Astrocyte of the spinal cord (primary cell): ENCODE measurements at places on chromosomes 2 and 18.
A peak's percentile ranks its signal among the peaks of the same experiment; 100 is the strongest.

GRCh38 chr2:133425612-133426011 is 142.7 kb downstream of the NCKAP5 start:
- DNase-seq, result no peak

- peak; percentile 81 for DNase-seq
Measured at GRCh38 chr2:190088917-190089316, 26.4 kb upstream of the MSTN start.

DNA sequence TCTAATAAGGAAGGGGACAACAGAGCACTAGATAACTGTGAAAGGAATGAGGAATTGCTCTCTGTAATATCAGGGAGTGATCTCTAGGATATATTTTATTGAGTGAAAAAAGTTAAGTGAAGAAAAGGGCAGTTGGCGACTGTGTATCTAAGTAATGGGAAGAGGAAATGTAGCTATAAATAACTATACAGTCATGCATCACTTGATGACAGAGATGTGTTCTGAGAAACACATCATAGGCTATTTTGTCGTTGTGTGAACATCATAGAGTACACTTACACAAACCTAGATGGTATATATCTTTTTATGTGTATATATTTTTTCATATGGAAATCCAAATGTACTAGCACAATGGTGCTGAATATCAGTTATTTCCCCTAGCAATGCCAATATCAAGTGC is 329.3 kb downstream of the TXNL1 start:
- no peak for DNase-seq

GRCh38 chr2:229350883-229351282 is 79.8 kb upstream of the PID1 start:
- DNase-seq, result no peak

DNA sequence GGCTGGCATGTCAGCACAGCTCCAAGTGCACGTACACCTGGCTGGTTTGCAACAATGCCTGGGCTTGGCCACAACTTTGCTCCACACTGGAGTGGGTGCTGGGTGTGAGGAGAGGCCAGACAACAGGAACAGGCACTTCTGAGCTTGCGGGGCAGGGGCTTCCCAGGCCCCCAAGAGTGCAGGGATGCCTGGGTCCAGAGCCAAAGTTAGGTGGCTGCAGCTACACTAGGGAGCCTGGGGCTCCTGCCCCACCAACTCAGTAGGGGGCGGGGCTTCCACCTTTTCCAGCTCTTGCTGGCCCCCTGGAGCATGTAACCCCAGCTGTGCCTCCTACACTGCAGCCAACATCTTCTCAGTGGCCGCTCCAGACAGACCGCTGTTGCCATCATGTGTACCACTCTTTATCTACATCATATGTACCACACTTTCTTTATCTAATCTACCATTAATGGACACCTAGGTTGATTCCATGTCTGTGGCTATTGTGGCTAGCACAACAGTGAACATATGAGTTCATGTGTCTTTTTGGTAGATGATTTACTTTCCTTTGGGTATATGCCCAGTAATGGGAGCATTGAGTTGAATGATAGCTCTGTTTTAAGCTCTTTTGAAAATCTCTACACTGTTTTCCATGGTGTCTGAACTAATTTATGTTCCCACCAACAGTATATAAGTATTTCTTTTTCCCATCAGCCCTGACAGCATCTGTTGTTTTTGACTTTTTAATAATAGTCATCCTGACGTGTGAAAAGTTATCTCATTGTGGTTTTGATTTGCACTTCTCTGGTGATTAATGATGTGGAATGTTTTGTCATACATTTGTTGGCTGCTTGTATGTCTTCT is 87.9 kb downstream of the ZNF804A start:
- peak; percentile 5 for DNase-seq

DNA sequence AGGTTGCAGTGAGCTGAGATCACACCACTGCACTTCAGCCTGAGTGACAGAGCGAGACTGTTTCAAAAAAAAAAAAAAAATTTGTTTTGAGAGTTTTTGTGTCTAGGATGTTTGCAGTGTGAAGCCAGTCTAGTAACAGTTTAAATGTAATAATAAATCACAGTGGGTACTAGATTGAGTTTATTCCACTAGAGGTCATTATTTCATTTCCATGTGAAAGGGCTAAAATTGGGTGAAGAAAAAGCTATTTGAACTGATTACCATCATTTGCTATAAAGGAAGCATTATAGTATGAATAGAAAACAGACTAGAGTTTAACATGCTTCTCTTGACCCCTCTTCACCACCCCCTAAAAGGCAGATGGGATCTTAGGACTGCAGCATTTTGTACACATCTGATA is 20.3 kb downstream of the SNRPD1 start:
- DNase-seq, result no peak

- DNase-seq, result no peak
Measured at GRCh38 chr2:43488737-43489136, 107.1 kb downstream of the THADA start.

DNA sequence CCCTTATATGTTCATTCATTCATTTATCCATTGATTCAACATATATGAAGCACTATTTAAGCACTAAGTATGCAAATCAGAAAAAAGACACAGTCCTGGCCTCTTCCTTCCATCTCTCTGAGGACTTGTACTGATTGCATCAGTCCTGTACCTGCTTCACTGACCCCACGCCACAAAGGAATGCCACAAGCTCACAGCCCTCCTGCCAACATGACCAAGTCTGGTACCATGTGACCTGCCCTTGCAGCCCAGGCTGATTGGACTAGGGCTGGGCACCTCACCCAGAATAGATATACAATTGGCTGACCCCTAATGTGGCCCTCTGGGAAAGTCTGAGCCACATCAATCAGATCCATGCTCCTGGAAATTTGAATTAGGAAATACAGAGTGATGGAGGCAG is 196.6 kb downstream of the AGPS start:
- no peak for DNase-seq

DNA sequence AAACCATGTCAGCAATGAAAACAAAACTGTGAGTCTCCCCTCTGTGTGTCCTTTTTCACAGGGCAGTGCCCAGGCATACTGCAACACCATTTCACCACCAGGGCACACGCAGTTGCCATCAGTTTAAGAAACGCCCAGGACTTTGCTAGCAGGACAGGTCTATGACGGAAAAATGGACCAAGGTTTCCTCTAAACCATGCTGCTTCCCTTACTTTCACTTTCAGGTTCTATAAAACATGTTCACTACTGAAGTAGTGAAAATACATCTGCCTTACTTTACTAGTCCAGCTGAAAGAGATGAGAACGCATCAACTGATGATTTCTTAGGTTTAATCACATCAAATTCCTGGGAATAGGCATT is 110.5 kb downstream of the TCF4 start:
- peak; percentile 74 for DNase-seq

DNA sequence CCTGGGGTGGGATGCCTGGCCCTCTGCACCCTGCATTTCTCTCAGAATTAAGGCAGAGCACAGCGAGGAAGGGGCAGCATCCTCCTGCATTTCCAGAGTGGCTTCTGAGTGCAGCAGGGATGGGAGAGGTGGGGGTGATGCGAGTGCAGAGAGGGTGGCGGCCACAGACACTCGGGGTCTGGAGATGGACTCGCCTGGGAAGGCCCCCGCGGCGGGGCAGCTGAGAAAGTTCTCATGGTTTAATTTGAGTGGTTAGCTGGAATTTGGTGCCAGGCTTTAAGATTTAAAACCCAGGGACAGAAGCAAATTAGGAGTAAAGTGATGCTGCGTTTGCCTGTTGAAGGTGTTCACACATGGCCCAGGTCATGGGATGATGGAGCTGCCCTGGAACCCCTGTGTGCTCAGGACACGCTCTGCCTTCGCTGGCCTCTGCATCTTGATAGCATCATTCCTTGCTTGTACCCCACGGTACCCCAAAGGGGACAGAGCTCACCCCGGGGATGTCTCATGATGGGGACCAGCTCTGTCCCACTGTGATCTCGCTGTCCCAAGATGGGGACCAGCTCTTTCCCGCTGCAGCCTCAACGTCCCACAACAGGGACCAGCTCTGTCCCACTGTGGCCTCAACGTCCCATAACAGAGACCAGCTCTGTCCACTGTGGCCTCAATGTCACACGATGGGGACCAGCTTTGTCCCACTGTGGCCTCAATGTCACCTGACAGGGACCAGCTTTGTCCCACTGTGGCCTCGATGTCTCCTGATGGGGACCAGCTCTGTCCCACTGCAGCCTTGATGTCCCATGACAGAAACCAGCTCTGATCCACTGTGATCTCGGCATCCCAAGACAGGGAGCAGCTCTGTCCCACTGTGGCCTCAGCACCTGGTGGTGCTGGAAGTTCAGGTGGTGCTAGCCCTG is 27.5 kb downstream of the TMEM18 start:
- DNase-seq, result no peak

DNA sequence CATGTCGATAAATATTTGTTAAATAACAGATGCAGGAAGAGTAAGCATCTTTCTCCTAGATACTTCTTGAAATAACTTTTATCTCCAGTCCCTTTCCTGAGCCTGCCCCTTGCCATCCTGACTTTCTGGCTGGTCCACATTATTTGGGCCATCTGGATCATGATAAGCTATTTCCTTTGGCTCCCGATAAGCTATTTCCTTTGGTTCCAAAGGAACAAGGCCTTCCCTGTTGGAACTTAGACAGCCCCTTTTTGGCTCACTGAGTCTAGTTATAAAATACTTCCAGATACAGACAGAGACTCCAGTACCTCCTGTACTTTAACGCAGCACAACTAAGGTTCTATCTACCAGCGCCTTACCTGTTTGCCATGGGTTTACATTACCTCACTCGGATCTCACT is 205.3 kb upstream of the CCDC150 start:
- DNase-seq, result no peak

DNA sequence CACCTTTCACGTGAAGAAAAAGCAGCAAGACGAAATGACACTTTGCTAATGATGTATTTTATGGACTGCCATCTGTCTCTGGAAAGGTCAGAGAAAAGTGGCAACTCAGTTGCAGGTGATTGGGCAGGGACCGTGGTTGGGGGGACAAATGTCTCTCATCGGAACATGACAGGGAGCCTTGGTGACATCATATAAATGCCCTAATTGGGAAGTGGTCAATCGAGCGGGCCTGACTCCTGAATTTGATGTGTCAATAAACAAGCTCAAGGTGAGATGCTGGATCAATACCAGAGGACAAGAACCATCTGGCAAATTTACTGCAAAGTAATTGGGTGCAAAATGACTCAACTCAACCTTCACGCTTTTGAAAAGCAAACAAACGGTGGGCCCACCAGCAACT is 151.9 kb upstream of the SKOR2 start:
- no peak for DNase-seq

- DNase-seq, result peak; percentile 28
Measured at GRCh38 chr2:141923657-141924056, 207.2 kb downstream of the LRP1B start.

- DNase-seq, result no peak
Measured at GRCh38 chr2:66585587-66585986, 150.7 kb downstream of the MEIS1 start.

DNA sequence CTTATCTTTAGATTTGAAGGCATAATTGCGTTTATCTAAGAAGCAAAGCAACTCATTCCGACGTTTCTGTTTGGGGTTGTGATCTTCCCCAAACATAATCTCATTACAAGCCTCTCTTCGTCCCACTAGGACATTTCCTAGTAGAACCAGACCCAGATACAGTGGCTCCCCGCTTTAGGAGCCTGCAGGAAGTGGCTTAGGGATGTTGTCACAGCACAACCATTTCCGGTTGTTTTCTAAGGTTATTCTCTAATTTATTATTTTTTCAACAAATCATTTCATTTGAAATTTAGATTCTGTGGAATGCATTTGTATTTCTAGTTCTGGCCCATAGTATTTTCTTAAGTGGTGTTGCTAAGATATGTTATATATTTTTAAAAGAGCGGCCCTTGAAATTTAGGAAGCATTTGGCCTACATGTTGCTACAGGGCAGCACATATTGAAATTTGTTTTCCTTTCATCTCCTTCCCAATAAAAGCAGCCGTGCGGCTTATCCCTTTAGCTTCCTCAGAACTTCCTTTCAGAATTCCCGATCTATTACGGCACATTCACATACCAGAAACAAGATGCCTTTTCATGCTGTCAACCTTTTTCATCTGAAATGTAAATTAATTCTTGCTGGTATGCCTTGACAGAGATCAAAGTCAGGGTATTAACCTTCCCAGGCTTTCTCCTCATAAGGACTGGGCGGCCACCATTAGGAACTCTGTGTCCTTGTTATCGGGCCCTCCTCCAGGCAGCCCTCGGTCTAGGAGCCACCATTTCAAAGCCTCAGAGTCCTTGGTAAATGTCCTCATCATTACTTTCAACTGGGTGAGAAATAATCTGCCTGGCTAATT is 210.9 kb upstream of the SP5 start:
- no peak for DNase-seq

- peak; percentile 57 for DNase-seq
Measured at GRCh38 chr2:152456262-152456661, 121.3 kb downstream of the FMNL2 start.

GRCh38 chr2:105903051-105903674 is 158.5 kb downstream of the NCK2 start:
- DNase-seq, result no peak

DNA sequence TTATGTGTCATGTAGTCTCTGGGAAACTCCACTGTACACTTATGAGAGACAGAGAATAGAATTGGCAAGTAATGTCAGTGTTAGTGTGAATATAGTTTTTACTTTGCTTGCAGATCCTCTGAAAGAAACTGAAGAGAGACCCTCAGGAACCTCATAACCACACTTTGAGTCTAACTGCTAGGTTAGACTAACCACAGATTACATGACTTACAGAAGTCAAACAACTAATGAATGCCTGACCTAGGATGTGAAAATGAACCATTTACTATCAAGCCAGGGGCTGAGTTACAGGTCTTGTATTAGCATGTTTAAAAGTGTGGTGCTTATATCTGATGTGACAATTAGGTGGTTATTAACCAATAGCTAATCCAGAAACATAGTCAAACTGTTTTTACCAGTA is 280.4 kb upstream of the LRATD1 start:
- no peak for DNase-seq

GRCh38 chr2:28590496-28591301 is 94.8 kb downstream of the PLB1 start:
- DNase-seq, result no peak

GRCh38 chr18:3153107-3153704 is 66.6 kb downstream of the MYOM1 start:
- DNase-seq, result peak; percentile 27

GRCh38 chr2:220893411-220893810 is 678.7 kb downstream of the EPHA4 start:
- DNase-seq, result peak; percentile 46

DNA sequence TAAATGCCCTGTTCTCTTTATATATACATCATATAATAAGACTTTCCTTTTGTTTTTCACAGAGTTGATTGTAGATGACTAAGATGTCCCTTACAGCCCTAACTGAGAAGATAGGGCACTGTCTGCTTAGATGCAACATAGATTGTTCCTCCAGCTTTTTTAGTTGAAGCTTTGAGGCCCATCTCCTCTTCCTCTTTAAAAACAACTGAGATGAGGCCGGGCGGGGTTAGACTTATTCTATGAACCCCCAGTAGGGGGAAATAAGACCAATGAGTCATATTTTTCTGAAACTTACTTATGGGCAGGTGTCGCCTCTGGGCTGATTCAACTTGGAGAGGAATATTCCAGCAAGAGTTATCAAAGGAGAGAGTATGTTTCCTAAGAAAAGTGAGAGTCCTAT is 84.6 kb downstream of the FBXO15 start:
- DNase-seq, result no peak

GRCh38 chr2:186664385-186665043 is 29.3 kb upstream of the FAM171B start:
- no peak for DNase-seq

GRCh38 chr2:229230911-229231310 is 40.2 kb downstream of the PID1 start:
- DNase-seq, result no peak

GRCh38 chr2:155815851-155816250 is 516.7 kb downstream of the NR4A2 start:
- DNase-seq, result no peak
